Progenitor cell of endocrine pancreas (in vitro differentiated cells): ENCODE measurements at places on chromosomes 13 and 19.

DNA sequence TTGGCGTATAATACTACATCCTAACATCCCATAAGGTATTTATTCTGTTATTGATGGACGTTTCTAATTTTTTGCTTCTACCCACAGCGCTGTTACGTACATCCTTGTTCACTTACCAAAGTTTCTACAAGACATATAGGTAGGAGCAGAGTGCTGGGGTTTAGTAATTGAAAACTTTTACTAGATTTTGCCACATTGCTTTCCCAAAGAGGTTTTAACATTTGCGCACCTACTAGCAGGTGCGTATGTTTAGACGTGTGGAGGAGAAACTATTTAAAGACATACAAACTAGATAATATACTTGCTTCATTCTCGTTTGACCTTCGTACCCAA lies 559 bp upstream of the RPL21 start:
- DNase-seq, result no peak

GRCh38 chr13:26708007-26708297 lies 52.6 kb downstream of the GPR12 start:
- no peak for DNase-seq

DNA sequence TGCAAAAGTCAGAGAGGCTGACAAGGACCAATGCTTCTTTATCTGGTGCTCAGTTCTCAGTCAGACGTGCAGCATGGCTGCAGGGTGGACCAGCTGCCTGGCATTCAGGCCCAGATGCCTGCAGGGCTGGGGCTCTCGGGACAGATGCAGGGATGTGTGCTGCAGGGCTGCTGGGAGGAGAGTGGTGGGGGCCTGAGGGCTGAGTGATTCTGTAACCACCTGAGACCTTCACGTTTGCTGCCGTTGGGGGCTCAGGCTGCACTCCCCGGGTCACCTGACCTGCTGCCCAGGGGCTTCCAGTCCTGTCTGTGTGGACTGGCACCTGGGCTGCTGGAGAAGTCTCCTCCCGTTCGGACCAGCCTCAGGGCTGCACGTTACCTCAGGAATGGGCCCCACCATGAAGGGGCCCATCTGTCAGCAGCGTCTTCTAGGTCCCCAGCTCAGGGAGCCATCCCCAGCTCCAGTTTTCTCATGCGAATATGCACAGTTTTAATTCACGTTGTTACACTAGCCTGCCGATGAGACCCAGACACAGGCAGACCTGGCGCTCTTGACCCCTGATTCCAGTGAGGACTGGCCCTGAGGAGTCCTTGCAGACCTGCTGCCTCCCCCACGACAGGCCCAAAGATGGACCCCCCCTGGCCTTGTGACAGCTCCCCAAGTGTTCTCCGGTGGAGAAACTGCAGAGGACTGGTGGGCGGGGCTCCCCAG lies 16.9 kb downstream of the KCTD15 start:
- DNase-seq, result no peak

DNA sequence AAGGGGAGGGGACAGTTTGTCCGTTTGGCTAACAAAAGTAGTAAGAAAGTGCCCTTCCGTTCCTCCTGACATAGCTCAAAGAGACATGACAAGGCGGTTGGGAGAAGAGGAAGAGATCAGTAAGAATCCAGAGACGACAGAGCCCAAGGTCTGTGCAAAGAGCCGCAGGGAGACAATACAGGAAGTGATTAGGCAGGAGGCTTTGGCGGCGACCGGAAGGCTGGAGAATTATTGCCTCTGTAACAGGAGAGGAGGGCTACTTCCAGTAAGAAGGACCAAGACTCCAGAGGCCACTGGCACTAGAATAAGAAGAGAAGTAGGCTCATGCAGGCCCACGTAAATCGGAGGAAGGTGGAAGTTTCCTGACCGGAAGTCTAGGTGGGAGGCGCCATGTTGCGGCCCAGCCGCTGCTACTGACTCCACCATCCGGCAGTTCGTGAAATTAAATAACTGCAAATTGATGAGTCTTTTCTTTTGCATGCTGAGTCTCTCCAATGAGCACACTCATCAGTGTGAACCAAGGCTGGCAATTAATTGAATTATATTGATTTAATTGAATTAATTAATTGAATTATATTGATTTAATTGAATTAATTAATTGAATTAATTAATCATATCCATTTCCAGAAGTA lies 9.9 kb downstream of the RFX2 start:
- DNase-seq, result no peak

GRCh38 chr19:35796645-35797542 lies 15.8 kb downstream of the PRODH2 start:
- no peak for DNase-seq

- DNase-seq, result no peak
These were observed 1.0 kb downstream of the SMIM24 start for GRCh38 chr19:3479177-3479833.

DNA sequence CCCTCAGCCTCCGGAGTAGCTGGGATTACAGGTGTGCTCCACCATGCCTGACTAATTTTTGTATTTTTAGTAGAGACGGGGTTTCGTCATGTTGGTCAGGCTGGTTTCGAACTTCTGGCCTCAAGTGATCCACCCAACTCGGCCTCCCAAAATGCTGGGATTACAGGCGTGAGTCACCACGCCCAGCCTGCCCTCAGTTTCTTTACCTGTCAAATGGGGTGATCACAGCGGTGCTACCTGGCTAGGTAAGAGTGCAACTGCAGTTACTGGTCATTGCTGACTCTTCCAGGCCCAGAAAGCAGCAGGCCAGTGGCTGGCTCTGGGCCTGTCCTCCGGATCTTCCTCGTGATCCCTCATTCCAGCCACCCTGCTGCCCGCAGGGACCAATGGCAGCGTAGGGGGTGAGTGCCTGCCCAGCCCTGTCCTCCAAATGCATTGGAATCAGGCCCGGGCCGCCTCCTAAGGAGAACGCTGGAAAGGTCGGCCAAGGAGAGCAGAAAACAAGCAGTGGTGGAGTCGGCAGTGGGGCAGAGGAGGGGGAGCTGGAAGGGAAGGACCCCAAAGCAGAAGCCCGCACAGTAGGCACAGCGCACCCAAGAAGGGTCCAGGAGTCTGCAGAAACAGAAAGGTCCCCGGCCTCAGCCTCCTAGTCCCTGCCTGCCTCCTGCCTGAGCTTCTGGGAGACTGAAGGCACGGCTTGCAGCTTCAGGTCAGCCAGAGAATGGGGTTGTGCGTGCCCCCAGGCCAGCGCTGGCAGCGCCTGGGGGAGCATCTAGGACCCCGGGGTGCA lies 1.8 kb upstream of the SLC27A1 start:
- no peak for DNase-seq

GRCh38 chr19:32303193-32303592 lies 42.2 kb upstream of the ZNF507 start:
- DNase-seq, result no peak

GRCh38 chr19:11586331-11586730 lies 8.9 kb upstream of the ACP5 start:
- no peak for DNase-seq

DNA sequence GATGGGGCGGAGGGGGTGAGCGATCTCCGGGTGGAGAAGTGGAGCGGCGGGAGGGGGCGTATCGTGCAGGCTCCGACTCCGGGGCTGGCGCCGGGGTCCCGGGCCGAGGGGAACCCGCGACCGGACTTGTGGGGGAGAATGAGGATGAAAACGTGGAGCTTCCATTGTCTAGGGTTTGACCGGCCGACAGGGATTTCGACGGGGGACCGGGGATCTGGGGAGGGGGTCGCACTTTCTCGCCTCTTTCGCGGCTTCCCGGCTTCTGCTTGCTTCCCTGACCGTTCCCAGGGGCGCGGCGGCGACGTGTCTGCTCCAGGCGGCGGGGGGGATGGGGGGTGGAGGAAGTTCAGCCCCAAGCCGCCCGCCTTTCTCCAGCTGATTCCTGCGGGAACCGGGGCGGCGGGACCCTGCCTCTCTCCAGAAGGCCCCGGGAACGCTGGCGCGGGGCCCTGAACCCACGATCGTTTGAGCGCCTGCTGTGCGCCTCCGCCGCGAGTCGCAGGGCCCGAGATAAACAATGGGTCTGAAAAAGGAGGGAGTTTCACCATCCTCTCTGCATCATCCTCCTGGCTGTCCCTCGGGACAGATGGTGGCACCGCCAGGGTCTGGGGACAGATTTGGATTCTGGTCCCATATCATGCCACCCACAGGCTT lies 790 bp downstream of the TPM4 start:
- no peak for DNase-seq

DNA sequence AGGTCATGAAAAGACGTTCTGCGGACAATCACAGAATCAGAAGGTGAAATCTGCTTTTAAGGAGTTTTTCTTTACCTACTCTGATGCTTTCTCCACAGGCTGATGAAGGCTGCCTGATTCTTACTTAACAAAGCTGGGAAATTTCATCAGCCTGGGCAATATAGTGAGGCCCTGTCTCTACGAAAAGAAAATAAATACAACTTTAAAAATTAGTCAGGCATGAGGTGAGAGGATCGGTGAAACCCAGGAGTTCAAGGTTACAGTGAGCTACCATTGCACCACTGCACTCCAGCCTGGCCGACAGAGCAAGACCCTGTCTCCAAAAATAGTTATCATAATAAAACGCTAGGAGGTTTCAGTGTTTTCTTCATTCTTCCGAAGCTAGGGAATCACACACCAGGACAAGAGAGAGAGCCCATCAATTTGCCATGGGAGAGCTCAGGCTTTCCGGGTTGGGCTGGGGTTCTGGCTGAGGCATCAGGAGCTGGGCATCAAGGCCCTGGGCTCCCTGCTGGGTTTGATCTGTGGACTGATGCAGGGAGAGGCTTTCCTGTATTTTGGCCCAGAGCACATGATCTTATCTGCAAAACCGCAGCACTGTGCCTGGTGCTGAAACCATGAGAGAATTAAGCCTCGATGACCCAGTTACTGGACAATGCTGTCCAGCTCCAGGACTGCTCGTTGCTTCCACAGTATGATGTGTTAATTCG lies 25.1 kb upstream of the CEBPG start:
- DNase-seq, result no peak
